Type B pancreatic cell (in vitro differentiated cells): ENCODE measurements at places on chromosomes 1 and 21. TPM values are rescaled to one million over a fixed set of nuclear protein-coding genes. Genes with fewer than 3 reads are reported as not detected.

Gene KLF17
- not detected in 2 replicates for total RNA-seq

Gene ZNF593OS
- total RNA-seq, result not detected in 2 replicates

Gene GBP6
- 0.14 and 0.29 TPM in 2 replicates for total RNA-seq

DNA sequence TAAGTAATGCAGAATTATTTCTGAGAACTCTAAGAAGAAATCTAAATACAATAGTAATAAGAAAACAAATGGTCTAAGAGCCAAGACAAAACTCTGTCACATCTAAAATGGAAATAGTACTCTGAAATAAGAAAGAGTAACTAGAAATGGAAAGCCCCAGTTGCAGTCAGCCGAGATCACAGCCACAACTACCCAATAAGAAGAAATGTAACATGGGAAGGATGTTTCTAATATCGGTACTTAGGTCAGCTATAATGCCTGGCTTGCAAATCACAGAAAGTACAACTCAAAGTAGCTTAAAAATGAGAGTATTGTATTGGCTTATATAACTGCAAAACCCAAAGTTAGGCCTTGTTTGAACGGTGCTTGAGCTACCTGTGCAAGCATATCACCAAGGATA, 58.6 kb upstream of the USP25 start:
- H3K36me3 ChIP-seq, result no peaks in the 10 kb centered on the region
- no peak overlapping the region for H3K27ac ChIP-seq
- no peak for DNase-seq
- no peaks in the 10 kb centered on the region for H3K27me3 ChIP-seq
- no peaks in the 10 kb centered on the region for H3K4me1 ChIP-seq

DNA sequence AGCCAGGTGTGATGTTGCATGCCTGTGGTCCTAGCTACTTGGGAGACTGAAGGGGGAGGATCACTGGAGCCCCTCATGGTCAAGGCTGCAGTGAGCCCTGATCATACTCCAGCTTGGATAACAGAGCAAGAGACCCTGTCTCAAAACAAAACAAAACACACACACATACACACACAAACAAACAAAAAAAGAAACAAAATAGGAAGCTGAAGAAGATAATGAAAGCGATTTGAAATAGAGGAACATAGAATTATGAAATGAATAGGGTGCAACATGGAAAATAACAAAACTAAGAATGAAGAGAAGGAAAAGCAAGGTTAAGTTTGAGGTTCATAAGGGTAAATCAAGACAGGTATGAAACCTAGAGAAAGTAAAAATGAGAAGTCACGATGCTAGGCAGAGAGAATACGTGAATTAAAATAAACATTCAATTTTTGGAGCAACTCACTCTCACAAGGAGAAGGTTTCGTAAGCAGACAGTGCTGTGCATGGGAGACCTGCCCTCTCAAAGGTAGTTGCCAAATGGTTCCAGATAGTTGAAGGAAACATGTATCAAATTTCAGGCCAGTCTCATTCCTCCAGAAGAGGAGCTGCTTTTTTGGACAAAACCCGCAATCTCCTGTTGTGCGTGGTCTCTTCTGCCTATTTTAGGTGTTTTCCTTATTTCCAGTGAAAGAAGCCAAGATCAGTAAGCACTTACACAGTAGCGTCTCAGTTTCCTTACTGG, 3.3 kb downstream of the CD46 start:
- peak overlapping the region; percentile 56 for H3K4me3 ChIP-seq
- no peaks in the 10 kb centered on the region for H3K27me3 ChIP-seq
- no peak for DNase-seq
- H3K36me3 ChIP-seq, result peaks cover 21% of the 10 kb centered on the region

DNA sequence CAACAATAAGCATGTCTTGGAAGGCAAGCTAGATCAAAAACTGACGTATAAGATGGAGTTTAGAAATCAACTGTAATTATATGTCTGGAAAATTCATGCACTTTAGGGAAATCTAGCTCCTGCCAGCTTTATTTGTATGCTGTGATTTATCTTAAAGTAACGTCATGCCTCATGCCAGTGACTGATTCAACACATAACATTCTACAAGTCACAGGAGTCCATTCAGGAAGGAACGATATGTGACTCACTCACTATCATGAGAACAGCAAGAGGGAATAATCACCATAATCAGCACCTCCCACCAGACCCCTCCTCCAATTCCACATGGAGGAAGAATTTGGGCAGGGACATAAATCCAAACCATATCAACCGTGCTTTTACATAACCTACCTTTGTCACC, 682.4 kb upstream of the ADAMTS5 start:
- H3K4me1 ChIP-seq, result no peaks in the 10 kb centered on the region
- H3K4me3 ChIP-seq, result no peak overlapping the region
- no peaks in the 10 kb centered on the region for H3K36me3 ChIP-seq

- no peak for DNase-seq
- no peak overlapping the region for H3K4me3 ChIP-seq
- H3K27ac ChIP-seq, result no peak overlapping the region
- no peaks in the 10 kb centered on the region for H3K36me3 ChIP-seq
- peaks cover 23% of the 10 kb centered on the region for H3K27me3 ChIP-seq
- H3K4me1 ChIP-seq, result no peaks in the 10 kb centered on the region
Observed at GRCh38 chr1:151815716-151816327, 10.6 kb upstream of the LINGO4 start.

DNA sequence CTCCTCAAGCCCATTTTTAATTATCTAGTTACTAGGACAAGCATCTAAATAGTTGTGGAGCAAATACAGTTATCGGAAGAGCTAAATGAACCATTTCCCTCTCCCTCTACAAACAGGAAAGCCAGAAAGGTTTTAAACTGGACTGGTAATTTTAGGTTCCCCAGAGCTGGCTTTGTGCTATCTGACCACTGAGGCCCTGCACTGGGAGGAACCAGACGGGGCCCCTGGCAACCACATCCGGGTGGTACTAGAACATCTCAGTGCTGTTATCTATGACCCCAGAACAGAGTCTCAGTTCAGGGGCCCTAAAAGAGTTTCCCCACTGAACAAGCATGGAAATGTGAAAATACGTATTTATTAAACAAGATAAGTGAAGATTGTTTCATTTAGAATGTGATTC, 7.7 kb upstream of the RSPH1 start:
- H3K27ac ChIP-seq, result no peak overlapping the region
- H3K27me3 ChIP-seq, result no peaks in the 10 kb centered on the region
- H3K36me3 ChIP-seq, result no peaks in the 10 kb centered on the region
- no peak overlapping the region for H3K4me3 ChIP-seq
- DNase-seq, result peak; percentile 29

DNA sequence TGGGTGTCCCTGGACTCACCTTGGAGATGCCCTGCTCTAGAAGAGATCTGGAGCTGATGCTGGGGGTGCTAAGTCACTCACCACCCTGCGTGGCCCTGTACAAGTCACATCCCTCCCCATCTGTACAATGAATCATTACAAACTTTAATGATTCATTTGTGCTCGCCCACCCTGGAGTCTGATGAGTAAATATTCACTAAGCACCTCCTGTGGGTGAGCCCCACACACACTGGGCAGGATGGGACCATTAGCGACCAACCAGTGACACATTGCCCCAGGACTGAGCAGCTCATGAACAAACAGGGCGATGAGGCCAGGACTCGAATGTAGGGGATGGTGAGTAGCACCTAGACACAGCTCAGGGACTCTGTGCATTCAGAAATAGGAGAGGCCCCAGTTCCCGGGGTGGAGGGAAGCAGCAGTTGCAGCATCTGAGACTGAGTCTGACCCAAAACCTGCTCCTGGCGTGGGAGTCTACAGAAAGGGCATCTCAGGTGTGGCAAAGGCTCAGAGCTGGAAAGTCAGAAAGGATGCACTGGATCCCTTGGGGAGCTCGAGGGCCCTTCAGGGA, 18.1 kb upstream of the PDZK1IP1 start:
- no peak overlapping the region for H3K4me3 ChIP-seq
- no peak for DNase-seq
- no peak overlapping the region for H3K27ac ChIP-seq
- peaks cover 78% of the 10 kb centered on the region for H3K27me3 ChIP-seq
